Keratinocyte (primary cell): ENCODE measurements at places on chromosomes 2 and 18. TPM values are rescaled to one million over a fixed set of nuclear protein-coding genes. Genes with fewer than 3 reads are reported as not detected.

DNA sequence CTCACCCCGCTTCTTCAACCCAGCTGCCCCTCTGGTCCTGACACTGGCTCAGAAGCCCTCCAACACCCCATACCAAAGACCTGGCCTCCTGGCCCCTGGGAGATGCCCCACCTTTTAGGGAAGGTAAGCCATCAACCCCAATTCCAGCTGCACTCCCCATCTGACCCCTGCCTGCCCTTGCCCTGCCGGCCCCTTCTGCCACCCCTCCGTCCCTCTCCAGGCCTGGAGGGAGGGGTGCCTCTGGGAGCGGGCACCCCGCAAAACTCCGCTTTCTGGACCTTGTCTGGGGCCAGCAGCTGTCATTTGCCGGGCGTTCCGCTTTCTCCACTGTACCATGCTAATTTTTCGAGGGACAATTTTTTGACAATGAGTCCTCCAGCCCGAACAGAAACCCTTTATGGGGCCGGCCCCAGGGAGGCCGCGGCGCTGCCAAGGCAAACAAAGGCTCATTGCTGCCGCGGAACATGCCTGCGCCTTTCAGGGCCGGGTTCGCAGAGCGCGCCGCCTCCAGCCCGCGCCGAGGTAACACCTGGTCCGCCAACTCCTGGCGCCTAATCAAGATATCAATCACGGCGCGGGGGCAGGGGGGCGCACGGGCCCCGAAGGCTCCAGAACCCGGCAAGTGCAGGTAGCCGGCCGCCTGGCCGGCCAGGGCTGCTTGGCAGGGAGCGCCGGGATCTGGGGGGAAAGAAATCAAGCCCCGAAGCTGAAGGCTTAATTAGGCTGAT, 96.0 kb downstream of the INHBB start:
- H3K4me3 ChIP-seq, result peak overlapping the region; percentile 18
- no peaks in the 10 kb centered on the region for H3K36me3 ChIP-seq
- H3K27me3 ChIP-seq, result no peaks in the 10 kb centered on the region
- H3K27ac ChIP-seq, result peak overlapping the region; percentile 68
- H3K4me1 ChIP-seq, result peaks cover 15% of the 10 kb centered on the region

- H3K4me1 ChIP-seq, result peaks cover 28% of the 10 kb centered on the region
- DNase-seq, result no peak
- no peak overlapping the region for H3K27ac ChIP-seq
Measured at GRCh38 chr2:134169788-134170187, 84.1 kb upstream of the MGAT5 start.

GRCh38 chr2:48755473-48755872, at the start of gene LHCGR:
LHCGR (minus strand) TSS chr2:48755724; CDS start chr2:48755671, 53 bp downstream.
- peaks cover 24% of the 10 kb centered on the region for H3K27me3 ChIP-seq
- no peak within 1 kb of the TSS for H3K4me3 ChIP-seq
- H3K27ac ChIP-seq, result no peak within 1 kb of the TSS
- no peaks in the 10 kb centered on the region for H3K36me3 ChIP-seq
- no peak for DNase-seq

SLC5A7 gene
- not detected in 3 replicates for polyA plus RNA-seq

DNA sequence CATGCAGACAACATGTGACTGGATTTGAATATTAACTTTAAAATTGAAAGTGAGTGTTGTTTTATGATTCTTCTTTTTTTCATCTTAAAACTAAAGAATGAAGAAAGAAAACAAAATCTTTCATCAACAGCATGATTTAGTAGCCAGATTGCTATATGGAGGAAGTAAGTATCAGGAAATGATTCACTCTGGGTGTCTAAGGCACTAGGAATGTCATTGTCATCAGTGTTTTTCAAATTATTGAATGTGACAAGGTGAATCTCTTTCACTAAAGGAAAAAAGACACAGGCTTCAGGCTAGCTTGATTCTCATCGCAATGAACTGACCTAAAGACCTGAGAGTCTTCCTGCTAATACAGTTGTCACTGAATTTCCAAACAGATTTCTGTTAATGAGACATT, 430.1 kb downstream of the FBXO15 start:
- no peaks in the 10 kb centered on the region for H3K36me3 ChIP-seq
- H3K4me1 ChIP-seq, result no peaks in the 10 kb centered on the region
- H3K4me3 ChIP-seq, result no peak overlapping the region
- no peak overlapping the region for H3K27ac ChIP-seq
- H3K27me3 ChIP-seq, result no peaks in the 10 kb centered on the region
